ENCODE measurements at places on chromosomes 6 and 20.
A peak's percentile ranks its signal among the peaks of the same experiment; 100 is the strongest.

DNA sequence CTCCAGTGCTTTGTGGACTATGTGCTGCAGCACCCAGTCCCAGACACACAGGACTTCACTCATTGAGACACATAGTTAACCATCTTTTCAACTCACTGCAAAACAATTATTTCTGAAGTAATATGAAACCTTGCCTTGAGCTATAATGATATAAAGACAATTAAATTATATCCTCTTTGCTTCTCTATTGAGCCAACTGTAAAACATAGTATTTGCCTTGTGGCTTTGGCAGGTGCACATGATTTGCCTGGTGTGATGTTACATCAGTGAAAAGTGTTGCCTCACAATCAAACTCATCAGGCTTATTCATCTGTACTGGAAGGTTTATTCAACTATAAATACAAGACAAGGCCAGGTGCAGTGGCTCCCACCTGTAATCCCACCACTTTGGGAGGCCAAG is 80.6 kb downstream of the NCOA7 start:
- DNase-seq = no peak

DNA sequence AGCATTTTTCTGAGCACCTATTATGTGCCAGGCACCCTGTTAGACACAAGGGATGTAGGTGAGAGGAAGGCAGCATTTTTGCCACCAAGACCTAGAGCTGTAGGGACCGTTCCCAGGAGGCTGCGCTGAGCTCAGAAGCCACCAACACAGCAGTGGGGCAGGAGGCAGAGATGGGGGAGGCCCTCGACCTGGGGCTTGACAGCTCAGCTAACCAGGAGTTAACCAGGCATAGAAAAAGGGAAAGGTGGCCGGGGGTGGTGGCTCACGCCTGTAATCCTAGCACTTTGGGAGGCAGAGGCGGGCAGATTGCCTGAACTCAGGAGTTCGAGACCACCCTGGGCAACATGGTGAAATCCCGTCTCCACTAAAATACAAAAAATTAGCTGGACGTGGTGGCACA is 29.5 kb downstream of the KIF25 start:
- DNase-seq = no peak

DNA sequence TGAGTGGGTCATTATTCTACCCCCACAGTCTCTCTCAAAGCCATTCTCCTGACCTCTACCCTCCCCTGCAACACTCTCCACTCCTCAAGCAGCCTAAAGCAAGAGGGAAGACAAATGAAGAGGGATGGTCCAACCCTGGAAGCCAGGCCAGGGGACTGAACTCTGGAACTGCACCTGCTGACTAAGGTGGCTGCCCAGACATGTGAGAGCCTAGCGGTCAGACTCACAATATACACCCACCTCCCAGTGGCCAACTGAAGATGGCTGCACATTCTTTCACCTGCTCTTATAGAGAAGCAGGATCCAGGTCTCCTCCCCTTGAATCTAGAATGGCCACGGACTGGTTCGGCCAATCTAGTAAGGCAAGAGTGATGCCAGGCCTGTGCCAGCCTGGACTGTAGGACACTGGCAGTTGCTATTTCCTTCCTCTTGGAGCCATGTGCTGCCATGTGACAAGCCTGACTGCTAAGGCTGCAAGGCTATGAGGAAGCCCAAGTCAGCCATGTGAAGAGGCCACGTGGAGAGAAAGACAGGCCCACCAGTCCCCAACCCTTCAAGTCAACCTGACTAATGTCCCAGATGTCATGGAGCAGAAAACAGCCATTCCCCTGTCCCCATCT is 31.8 kb downstream of the ACSS1 start:
- no peak for DNase-seq

DNA sequence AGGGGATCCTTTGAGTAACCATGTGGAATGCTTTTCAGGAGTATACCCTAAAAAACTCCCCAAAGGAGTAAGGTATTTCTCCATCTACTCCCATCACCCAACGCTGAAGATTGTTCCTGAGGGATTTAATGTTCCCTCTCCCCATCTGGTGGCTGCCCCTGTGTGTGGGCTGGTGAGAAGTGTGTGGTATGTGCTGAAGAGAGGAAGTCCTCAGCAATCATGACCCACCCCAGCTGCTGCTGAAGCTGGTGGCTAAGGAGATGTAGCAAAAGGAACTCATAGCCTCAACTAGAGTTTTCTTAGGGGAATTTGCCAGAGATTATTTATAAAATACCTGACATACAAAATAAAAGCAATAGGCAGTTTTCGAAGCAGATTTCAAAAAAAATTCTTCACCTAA is 114.3 kb upstream of the JAG1 start:
- no peak for DNase-seq

DNA sequence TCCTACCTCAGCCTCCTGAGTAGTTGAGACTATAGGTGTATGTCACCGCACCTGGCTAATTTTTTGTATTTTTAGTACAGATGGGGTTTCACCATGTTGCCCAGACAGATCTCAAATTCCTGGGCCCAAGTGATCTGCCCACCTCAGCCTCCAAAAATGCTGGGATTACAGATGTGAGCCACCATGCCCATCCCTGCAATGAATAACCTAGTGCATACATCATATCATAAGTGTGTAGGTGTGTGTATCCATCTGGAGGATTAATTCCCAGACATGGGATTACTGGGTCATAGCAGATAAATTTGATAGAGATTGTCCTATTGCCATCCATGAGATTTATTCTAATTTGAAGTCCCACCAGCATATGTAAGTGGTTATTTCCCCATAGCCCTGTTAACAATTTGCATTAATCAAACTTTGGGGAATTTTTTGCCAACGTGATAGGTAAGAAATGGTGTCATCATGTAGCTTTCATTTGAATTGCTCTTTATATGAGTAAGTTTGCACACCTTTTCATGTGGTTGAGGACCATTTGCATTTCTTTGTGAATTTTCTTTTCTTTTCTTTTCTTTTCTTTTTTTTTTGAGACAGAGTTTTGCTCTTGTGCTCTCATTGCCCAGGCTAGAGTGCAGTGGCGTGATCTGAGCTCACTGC is 29.9 kb upstream of the BACH2 start:
- DNase-seq = no peak

DNA sequence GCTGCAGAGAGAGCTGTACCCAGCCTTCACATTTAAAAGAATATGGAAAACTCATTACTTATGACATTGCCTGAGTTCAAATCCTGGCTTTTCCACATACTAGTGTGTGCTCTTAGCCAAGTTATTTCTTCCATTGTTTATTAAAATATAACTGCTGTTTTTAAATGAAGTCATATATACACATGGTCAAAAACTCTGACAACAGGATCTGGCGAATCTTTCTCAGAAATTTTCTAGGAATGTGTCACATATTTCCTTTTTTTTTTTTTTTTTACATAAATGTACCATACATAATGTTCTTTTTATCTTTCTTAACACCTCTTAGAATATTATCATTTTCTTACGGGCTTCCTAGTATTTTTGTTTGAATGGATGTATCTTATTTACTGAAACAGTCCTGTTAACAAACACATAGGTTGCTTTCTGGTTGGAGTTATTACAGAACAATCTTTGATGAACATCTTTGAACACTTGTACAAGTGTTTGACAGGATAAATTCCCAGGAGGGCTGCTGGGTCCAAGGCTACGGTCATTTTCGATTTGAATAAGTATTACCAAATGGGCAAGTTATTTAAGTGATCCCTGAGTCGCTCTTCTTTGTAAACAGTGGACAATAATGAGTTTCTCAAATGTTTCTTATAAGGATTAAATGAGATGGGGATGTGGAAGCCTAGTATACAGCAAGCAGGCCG is 1.6 kb upstream of the SNX9 start:
- DNase-seq = no peak

- peak; percentile 30 for DNase-seq
These were observed 76.8 kb upstream of the DUSP22 start for GRCh38 chr6:215335-216034.

DNA sequence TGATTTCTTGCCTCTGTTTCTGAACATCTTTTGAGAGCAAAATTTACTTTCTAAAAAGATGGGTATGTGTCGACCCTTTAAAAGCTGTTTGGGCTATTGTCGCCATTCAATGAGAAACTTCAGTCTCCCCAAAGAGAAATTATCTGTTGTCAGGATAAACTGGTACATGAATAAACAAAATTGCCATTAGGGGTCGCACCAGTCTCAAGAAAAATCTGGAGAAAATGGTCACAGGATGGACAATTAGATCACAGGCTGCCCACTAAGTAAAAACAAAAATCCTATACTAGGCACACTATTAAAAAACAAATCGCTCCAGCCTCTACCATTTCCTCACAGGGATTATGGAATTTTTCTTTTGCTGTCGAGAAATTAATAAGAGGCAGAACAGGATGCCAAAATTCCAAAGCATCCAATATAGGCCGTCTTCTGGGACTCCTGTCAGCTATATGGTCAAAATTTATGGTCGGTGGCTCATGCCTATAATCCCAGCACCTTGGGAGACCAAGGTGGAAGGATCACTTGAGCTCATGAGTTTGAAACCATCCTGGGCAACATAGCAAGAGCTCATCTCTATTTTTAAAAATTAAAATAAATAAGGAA is 5.5 kb upstream of the HLA-E start:
- DNase-seq = peak; percentile 80

DNA sequence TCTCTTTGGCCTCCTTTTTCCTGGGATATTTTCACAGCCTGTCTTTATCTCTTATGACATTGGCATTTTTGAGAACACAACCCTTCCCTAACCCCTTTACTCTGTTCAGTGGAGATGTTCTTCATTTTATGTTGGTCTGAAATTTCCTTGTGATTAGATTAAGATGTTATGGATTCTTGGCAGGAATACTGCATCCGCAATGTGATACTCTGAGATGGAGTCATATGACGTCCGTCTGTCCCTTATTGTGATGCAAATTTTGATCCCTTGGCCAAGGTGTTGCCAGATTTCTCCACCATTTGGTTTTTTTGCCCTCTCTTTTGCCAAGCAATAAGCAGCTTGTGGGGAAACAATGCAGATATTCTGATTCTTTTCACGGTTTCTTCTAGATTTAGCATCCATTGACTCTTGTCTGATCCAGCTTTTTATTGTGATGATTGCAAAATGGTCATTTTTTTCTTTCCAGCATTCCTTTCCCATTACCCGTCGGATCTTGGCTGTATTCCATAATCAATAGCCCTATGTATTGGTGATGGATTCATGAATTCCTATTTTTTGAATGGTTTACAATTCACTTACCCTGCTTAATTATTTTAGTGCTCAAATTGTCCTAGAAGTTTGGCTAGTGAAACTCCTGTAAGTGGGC is 85.1 kb downstream of the NCOA3 start:
- peak; percentile 79 for DNase-seq

DNA sequence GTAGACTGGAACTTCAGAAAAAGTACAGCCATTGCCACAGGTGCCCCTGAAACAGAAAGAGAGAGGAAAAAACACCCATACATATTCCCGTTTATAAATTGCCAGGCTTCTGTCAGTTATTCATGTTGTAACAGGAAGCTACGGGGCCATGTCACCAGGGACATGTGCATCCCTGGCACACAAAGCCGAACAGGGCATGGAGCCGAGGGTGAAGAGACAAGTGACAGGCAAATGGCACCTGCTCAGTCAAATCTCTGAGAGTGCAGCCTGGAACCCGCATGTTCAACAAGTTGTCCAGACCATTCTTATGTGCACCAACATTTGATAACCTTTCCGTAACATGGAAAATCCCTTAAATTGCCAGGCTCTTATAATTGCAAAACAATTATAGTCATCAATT is 740.7 kb downstream of the KIF16B start:
- DNase-seq = no peak

DNA sequence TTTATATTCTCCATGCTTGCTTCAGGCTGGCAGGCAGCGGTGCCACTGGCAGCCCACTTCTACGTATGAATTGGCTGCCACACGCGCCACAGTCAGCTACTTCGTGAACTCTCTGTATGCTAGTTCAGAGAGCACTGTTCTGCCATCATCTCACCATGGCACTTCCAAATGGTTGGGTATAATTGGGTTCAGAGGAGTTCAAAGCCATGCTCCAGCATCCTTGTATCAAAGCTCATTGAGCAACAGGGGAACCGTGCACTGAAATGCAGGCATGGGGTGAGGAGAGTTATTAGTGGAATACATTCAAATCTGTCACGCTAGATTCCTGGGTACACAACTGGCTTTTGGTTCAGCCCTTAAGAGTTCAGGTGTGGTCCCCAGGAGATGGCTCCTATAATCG is 519.9 kb upstream of the NOX3 start:
- DNase-seq = no peak

DNA sequence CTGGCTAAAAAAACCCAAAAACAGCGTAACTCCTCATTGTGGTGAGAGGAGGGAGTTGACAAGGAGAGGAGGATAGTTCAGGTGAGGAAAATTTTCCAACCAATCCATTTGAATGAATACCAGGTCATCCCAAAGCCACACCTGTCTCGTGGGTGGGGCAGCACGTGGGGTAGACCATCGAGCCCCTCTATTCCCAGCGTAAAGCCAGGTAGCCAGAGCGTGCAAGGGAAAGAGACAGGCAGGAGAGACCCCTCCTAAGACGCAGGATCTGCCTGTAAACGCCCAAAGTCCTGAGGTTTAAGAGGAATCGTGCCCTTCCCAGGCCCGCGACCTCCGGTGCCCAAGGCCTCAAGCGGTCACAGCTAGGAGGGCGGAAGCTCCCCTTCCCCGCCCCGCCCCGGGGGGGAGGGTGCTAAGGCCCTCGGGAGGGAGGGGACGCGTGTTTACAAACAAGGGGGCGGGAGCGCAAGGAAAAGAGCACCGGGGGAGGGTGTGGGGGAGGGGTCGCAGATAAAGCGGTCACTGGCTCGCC is 712 bp downstream of the RXRB start:
- DNase-seq = peak; percentile 64

- DNase-seq = peak; percentile 74
These were observed 75.2 kb upstream of the IYD start for GRCh38 chr6:150293423-150294173.

DNA sequence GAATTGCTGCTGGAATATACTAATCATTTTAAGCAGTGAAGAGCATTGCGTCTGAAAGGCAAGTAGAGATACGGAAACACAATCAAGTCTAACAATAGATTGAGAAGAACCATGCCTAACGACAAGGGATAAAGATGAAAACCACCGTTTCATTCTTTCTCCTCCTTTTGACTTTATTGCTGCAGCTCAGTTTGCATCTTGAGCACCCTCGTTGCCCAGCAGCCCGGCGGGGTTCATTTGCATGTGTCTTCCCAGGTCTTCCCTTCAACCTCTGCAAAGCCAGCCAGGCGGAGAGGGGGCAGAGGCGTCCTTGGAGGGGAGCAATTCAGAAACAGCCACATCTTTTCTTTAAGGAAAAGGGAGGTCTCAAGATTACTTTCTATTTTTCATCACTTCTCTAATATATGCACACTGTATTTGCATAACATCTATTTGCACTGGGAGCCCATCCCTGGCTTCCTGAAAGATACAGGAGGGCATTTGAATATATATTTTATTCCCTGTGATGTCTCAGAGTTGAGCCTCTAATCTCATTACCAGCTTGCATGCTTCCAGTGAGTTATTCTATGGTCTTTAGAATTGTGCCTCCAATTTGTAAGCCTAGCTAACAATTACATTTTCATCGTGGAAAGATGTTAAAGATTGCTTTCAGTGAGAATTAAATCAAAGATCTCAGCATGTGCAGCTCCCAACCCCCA is 18.7 kb upstream of the PXDC1 start:
- no peak for DNase-seq

DNA sequence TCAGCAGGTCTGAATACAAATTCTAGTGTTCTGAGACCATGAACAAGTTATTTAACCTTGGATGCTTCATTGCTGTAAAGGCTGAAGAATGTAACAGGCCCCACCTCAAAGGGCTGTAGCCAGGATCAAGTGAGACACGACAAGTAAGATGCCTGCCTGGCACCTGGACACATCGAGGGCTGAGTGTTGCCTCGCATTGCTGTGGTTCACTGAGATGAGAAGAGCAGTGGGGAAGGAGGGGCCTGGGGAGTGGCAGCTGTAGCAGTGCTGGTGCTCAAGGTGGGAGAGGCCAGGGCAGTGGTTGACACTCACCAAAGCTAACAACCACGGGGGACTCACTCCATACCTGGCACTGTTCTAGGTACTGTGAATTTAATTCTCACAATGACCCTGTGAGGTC is 187.8 kb downstream of the KIF16B start:
- no peak for DNase-seq
